ENCODE measurements at places on chromosomes 3 and 15. TPM values are rescaled to one million over a fixed set of nuclear protein-coding genes. Genes with fewer than 3 reads are reported as not detected.
A peak's percentile ranks its signal among the peaks of the same experiment; 100 is the strongest.

The TIPIN gene
- 10.8 TPM for total RNA-seq

The BFSP2 gene
- 1.3 TPM for total RNA-seq

The ZCWPW2 gene
- not detected for total RNA-seq

The CKMT1B gene
- total RNA-seq = not detected

GRCh38 chr3:195609229-195609628 lies 25.5 kb upstream of the APOD start:
- no peaks in the 10 kb centered on the region for H3K4me1 ChIP-seq
- DNase-seq = no peak
- no peak overlapping the region for H3K27ac ChIP-seq

DNA sequence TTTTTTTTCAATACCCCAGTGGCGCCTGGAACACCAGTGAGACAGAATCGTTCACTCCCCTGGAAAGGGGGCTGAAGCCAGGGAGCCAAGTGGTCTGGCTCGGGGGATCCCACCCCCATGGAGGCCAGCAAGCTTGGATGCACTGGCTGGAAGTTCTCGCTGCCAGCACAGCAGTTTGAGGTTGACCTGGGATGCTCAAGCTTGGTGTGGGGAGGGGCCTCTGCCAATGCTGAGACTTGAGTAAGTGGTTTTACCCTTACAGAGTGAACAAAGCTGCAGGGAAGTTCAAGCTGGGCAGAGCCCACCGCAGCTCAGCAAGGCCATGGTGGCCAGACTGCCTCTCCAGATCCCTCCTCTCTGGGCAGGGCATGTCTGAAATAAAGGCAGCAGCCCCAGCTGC lies 276.2 kb upstream of the CNTN6 start:
- no peak for DNase-seq
- no peak overlapping the region for H3K4me3 ChIP-seq
- H3K36me3 ChIP-seq = no peaks in the 10 kb centered on the region
- no peaks in the 10 kb centered on the region for H3K27me3 ChIP-seq
- no peak overlapping the region for H3K27ac ChIP-seq

The SLC25A26 gene
- total RNA-seq = 23.2 TPM

The ILDR1 gene
- total RNA-seq = 1.4 TPM

The MAP2K1 gene
- 37.9 TPM for total RNA-seq

The CAV3 gene
- not detected for total RNA-seq

GRCh38 chr3:177429079-177429478 lies 231.8 kb upstream of the TBL1XR1 start:
- peaks cover 16% of the 10 kb centered on the region for H3K4me1 ChIP-seq
- H3K4me3 ChIP-seq = no peak overlapping the region
- no peaks in the 10 kb centered on the region for H3K27me3 ChIP-seq
- no peaks in the 10 kb centered on the region for H3K36me3 ChIP-seq
- no peak overlapping the region for H3K27ac ChIP-seq

- DNase-seq = no peak
- H3K27ac ChIP-seq = no peak overlapping the region
- no peaks in the 10 kb centered on the region for H3K27me3 ChIP-seq
- peaks cover 28% of the 10 kb centered on the region for H3K4me1 ChIP-seq
Measured at GRCh38 chr3:125318871-125319270, 56.3 kb downstream of the ZNF148 start.

DNA sequence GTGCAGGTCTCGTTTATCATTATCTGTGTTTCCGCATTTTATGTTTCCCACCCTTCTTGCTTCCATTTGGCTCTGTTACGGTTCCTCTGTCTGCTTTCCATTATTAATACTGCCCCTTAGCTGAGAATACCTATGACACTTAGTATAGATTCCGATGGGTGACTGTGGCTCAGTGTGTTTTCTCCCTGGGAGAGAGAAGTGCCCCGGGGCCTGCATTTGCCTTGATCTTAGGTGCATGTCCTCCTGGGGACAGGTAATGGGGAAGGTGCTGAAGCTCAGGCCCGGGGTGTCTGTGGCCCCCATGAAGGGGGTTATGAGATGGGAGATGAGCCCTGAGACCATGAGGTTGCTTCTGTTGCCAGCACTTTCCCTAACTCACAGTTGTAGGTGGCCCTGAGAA lies 43.4 kb upstream of the PCSK6 start:
- H3K4me3 ChIP-seq = no peak overlapping the region
- no peaks in the 10 kb centered on the region for H3K36me3 ChIP-seq
- H3K27ac ChIP-seq = no peak overlapping the region
- no peaks in the 10 kb centered on the region for H3K4me1 ChIP-seq
- DNase-seq = no peak

- H3K4me1 ChIP-seq = no peaks in the 10 kb centered on the region
- no peak for DNase-seq
- no peak overlapping the region for H3K27ac ChIP-seq
- H3K27me3 ChIP-seq = no peaks in the 10 kb centered on the region
- H3K36me3 ChIP-seq = no peaks in the 10 kb centered on the region
Measured at GRCh38 chr3:96863129-96863740, 48.8 kb downstream of the EPHA6 start.

- no peaks in the 10 kb centered on the region for H3K27me3 ChIP-seq
- peaks cover 64% of the 10 kb centered on the region for H3K36me3 ChIP-seq
- DNase-seq = no peak
- peak overlapping the region; percentile 51 for H3K4me3 ChIP-seq
- H3K27ac ChIP-seq = peak overlapping the region; percentile 75
Measured at GRCh38 chr3:101861789-101862415, 12.6 kb downstream of the NFKBIZ start.

- H3K4me1 ChIP-seq = no peaks in the 10 kb centered on the region
- H3K27ac ChIP-seq = no peak overlapping the region
- no peaks in the 10 kb centered on the region for H3K36me3 ChIP-seq
Measured at GRCh38 chr3:155193868-155194267, 99.6 kb downstream of the STRIT1 start.

- no peak for DNase-seq
- H3K4me1 ChIP-seq = no peaks in the 10 kb centered on the region
- H3K36me3 ChIP-seq = no peaks in the 10 kb centered on the region
- H3K4me3 ChIP-seq = no peak overlapping the region
- H3K27me3 ChIP-seq = no peaks in the 10 kb centered on the region
Measured at GRCh38 chr3:116863822-116864589, 154.4 kb downstream of the TUSC7 start.

The NOX5 gene
- total RNA-seq = 0.09 TPM

The AGBL1 gene
- not detected for total RNA-seq

DNA sequence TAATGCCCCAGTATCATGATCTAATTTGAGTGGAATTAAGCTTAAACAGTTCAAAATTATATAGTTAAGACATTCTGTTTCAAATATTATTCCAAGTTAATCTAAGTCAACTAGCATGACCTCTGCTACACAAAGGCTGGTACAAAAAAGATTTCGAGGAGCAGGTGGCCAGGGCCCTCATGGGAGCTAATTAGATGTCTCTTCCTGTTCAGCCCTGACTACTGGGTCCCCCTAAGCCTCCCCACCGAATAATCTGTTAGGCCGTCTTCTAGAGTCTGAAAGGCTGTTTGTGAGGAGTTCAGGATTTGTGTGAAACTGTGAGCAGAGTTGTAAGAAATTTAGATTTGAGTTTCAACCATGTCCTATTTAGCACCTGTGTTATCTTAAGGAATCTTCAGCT lies 75.4 kb downstream of the PPM1L start:
- H3K27ac ChIP-seq = no peak overlapping the region
- no peaks in the 10 kb centered on the region for H3K36me3 ChIP-seq
- H3K4me3 ChIP-seq = no peak overlapping the region

The LRRN1 gene
- 0.81 TPM for total RNA-seq

DNA sequence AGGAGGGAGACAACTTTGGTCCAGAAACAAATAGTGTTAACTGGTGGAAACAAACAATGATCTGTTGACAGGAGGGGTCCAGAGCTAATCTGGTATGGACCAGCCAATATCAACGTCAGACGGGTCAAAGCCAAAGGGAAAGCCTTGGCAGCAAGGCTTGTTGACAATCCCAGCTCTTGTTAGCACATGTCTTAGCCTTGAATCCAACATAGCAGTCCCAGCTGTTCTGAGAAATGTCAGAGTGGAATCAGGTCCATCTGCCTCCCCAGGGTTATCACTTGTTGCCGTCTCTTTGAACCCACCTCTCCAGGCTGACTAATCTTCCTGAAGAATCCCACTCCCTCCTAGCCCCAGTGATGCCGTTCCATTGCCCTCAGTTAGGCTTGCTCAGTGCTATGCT lies 404.6 kb upstream of the MCTP2 start:
- H3K36me3 ChIP-seq = no peaks in the 10 kb centered on the region
- H3K4me3 ChIP-seq = no peak overlapping the region
- no peak for DNase-seq

- DNase-seq = no peak
- H3K27me3 ChIP-seq = peaks cover 3% of the 10 kb centered on the region
- no peaks in the 10 kb centered on the region for H3K4me1 ChIP-seq
- H3K4me3 ChIP-seq = no peak overlapping the region
- no peaks in the 10 kb centered on the region for H3K36me3 ChIP-seq
- no peak overlapping the region for H3K27ac ChIP-seq
Measured at GRCh38 chr3:46607603-46608028, 4.7 kb upstream of the FAM240A start.

GRCh38 chr3:28859897-28860296 lies 421.0 kb upstream of the RBMS3 start:
- no peak overlapping the region for H3K4me3 ChIP-seq
- DNase-seq = no peak
- H3K36me3 ChIP-seq = no peaks in the 10 kb centered on the region
- no peaks in the 10 kb centered on the region for H3K4me1 ChIP-seq
- H3K27ac ChIP-seq = no peak overlapping the region

The CD200R1 gene
- 3.3 TPM for total RNA-seq

The FETUB gene
- total RNA-seq = not detected

DNA sequence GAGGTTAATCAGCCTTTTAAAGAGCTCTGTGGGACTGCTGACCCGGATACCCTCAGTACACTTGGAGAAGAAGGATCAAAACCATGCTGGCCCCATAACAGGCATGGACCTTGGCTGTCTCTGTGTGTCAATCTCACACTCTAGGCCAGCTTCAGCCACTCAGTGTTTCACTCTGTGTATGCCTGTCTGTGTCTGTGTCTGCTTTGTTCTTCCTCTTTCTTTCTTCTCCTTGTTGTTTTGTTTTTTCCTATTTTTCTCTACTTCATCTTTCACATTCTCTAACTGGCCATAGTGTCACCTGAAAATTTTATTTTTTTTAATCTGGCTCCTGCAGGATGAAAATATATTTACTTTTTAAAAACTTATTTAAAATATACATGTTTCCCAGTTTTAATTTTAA lies 51.1 kb downstream of the SERP1 start:
- no peaks in the 10 kb centered on the region for H3K36me3 ChIP-seq
- H3K27me3 ChIP-seq = no peaks in the 10 kb centered on the region
- H3K4me3 ChIP-seq = no peak overlapping the region
- H3K27ac ChIP-seq = no peak overlapping the region
- DNase-seq = no peak

The EHD4 gene
- total RNA-seq = 38.4 TPM

DNA sequence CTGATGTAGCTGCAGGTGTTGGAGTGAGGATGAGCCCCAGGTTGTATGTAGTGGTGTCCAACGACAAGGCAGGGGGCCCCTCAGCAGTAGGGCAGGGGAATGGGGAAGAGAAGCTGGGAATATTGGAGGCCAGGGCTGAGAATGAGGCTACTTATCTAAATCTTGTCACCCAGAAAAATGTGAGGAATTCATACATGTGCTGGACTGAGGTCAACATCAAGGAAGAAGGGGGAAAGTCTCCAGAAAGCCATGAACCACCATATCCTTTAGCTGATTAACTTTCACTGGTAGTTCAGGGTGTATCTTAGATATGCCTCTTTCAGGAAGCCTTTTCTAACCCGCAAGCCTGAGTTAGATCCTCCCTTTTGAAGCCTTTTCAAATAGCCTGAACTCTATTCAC lies 22.6 kb upstream of the FSTL1 start:
- peaks cover 23% of the 10 kb centered on the region for H3K27me3 ChIP-seq
- H3K4me3 ChIP-seq = no peak overlapping the region
- H3K27ac ChIP-seq = no peak overlapping the region
- H3K36me3 ChIP-seq = no peaks in the 10 kb centered on the region
- DNase-seq = no peak

- no peak for DNase-seq
- H3K4me1 ChIP-seq = no peaks in the 10 kb centered on the region
- peaks cover 6% of the 10 kb centered on the region for H3K27me3 ChIP-seq
- no peak overlapping the region for H3K27ac ChIP-seq
- H3K36me3 ChIP-seq = no peaks in the 10 kb centered on the region
Measured at GRCh38 chr15:73227433-73228056, 141.2 kb downstream of the HCN4 start.

DNA sequence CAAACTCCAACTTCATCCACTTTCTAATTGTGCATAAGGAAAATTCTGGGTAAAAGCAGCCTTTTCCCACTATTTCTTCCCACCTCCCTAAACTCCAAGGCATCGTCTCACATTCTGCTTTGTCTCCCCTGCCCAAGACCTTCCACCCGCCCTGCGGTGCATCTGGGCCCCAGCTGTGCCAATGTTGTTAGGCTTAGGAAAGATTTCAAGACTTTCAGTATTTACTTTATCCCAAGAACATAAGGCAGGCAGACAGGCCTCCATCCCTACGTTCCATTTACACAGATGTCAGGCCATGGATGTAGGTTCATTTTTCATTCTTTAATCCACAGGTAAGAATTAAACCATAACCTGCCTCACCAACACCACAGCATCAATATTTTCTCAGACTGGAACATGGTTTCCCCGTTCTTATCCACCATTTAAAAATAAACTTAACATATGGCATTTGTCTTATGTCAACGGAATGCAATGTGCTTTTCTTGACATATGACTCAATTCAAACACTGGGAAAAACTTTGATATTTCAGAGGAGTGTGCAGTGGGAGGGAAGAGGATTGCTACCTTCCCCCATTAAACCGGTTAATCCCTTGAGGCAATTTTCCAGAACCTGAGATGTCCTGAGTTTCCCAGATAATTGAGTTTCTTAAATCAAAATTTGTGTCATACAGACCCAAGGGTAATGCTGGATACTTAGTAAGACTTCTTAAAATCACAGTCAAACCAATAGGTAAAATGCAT lies 238.0 kb upstream of the LRIG1 start:
- H3K4me3 ChIP-seq = no peak overlapping the region
- no peaks in the 10 kb centered on the region for H3K36me3 ChIP-seq
- no peak for DNase-seq
- H3K27me3 ChIP-seq = peaks cover 4% of the 10 kb centered on the region
- no peak overlapping the region for H3K27ac ChIP-seq
- no peaks in the 10 kb centered on the region for H3K4me1 ChIP-seq

- no peaks in the 10 kb centered on the region for H3K36me3 ChIP-seq
- H3K27me3 ChIP-seq = no peaks in the 10 kb centered on the region
- no peak for DNase-seq
- no peaks in the 10 kb centered on the region for H3K4me1 ChIP-seq
Measured at GRCh38 chr3:169522595-169523529, 140.7 kb downstream of the MECOM start.
